Germinal center (tissue), 1 donor: ENCODE measurements at places on chromosomes 3 and 15.

- DNase-seq: no peak
These were observed 38.4 kb downstream of the ITPR1 start for GRCh38 chr3:4531478-4532025.

DNA sequence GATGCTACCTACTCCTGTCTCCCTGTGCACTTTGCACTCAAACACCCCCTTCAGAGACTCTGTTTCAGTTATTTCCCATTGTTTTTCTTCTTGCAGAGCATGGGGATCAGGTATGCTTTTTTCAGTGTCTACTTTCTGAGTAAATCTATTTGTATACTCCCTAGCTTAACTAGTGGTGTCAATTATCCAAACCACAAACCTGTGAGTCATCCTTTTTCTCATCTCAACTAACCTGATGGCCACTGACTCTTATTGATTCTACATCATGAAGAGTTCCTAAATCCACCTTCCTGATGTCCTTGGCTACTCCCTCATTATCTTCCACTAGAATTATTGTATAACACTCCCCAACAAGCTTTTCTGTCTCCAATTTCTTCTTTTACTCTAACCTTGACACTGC is 68.0 kb downstream of the DIPK2A start:
- no peak for DNase-seq

- DNase-seq: peak; percentile 29
These were observed 63.1 kb upstream of the MCTP2 start for GRCh38 chr15:94168250-94168649.

GRCh38 chr3:73081140-73081539 is 19.7 kb downstream of the EBLN2 start:
- no peak for DNase-seq

DNA sequence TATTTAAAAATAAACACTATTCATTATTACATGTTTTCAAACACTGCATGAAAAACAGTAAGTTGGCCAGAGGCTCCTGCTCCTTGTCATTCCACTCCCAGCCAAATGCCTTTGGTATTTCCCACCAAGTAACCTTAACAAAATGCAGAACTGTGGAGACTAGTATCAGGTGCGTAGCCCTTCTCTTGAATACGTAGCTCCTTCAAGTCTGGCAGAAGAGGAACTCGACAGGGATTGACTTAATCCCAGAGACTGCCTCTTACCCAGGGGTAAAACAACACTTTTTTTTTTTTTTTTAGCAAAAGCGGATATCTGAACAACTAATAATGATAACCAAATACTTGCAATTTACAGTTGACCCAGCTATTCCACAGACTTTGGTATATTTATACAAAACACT is 738 bp downstream of the COMMD2 start:
- DNase-seq: peak; percentile 3

GRCh38 chr15:98121957-98122356 is 161.5 kb downstream of the ARRDC4 start:
- no peak for DNase-seq
